ENCODE measurements at places on chromosomes 11 and 22. TPM values are rescaled to one million over a fixed set of nuclear protein-coding genes. Genes with fewer than 3 reads are reported as not detected.
A peak's percentile ranks its signal among the peaks of the same experiment; 100 is the strongest.

CD6 gene
- total RNA-seq, result 0.18 TPM

SLC25A18 gene
- 0.53 TPM for total RNA-seq

SIK3 gene
- 20.0 TPM for total RNA-seq

GSTT2B gene
- total RNA-seq, result 4.5 TPM

GRAP2 gene
- total RNA-seq, result 0.40 TPM

RCOR2 gene
- total RNA-seq, result 11.0 TPM

SCGB1D2 gene
- not detected for total RNA-seq

- DNase-seq, result no peak
These were observed 636 bp downstream of the KCNQ1OT1 start for GRCh38 chr11:2699185-2699530.

- DNase-seq, result peak; percentile 68
These were observed 225.1 kb downstream of the MN1 start for GRCh38 chr22:27576413-27576812.

DNA sequence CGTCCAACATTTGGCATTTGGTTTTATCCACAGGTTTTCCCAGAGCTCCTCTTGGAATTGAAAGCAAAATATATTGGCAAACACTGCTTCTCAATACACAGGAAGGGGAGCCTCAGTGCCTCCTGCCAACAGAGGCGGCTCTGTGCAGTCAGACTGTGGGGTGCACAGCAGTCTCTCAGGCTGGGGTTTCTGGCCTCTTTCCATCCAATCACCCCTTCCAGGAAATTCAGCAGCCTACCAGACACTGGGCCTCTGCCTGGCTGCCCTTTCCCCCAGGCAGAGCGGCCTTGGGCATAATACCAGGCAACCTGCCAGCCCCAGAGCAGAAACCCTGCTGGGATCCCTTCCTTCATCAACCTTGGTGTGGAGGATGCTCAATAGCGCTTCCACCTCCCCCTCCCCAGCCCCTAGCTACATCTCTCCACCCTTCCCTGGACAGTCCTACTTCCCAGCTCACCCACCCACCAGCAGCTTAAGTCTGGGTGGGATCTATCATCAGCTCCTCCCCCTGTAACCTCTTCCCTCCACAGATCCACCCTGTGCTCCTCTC is 17.8 kb upstream of the RAPSN start:
- DNase-seq, result peak; percentile 63

DNA sequence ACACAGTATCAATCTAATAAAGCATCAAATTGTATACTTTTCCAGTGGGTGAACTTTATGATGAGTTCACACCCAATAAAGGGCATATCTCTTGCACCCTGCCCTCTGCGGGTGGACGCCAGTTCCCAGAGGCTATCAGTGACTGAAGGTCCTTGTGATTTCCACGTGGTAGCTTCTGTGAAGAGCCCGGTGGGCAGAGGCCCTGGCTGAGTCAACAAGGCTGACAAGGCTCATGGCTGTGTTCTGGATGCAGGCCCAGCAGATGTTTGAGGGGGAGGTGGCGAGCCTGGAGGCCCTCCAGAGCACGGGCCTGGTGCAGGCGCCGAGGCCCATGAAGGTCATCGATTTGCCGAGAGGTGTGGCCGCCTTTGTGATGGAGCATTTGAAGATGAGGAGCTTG is 71.4 kb downstream of the PIWIL3 start:
- no peak for DNase-seq

DNA sequence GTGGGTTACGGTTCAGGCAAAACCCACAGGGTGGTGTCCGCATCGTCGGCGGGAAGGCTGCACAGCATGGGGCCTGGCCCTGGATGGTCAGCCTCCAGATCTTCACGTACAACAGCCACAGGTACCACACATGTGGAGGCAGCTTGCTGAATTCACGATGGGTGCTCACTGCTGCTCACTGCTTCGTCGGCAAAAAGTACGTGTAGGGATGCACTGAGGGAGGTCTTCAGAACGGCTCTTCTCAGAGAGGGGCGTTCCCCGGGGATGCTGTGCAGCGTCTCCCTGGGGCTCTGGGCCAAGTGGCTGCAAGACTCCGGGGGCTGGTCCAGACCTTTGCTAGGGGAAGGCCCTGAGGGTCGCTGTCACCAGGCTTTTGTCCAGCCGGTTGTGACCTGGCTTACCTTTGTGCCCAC is 1.3 kb downstream of the ACR start:
- DNase-seq, result no peak

- DNase-seq, result no peak
These were observed 70.7 kb downstream of the BMAL1 start for GRCh38 chr11:13348305-13348704.

GRCh38 chr11:100888836-100889235 is 201.7 kb downstream of the ARHGAP42 start:
- no peak for DNase-seq

- no peak for DNase-seq
These were observed 37.1 kb upstream of the OR8B8 start for GRCh38 chr11:124482362-124483147.

DNA sequence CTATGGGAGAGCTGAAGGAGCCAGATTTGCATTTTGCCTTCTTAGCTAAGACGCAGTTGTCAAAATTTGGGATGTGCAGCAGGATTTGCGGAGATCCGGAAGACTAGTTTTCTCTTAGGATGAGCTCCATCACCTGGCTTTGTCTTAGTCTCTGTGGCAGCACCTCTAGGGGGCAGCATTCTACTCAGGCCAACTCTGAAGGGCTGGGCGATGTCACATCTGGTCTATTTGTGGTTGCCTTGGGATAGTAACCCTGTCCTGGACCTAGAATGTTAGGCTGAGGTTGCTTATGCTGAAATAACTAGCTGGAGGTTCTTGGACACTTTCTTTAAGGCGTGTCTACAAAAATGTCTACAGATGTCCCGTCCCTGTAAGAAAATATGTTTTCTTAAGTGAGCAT is 116.2 kb downstream of the FAT3 start:
- no peak for DNase-seq

- DNase-seq, result no peak
These were observed 29.2 kb downstream of the ALG12 start for GRCh38 chr22:49889071-49889470.

GRCh38 chr22:41987276-41987675 is 11.3 kb upstream of the WBP2NL start:
- DNase-seq, result no peak

DNA sequence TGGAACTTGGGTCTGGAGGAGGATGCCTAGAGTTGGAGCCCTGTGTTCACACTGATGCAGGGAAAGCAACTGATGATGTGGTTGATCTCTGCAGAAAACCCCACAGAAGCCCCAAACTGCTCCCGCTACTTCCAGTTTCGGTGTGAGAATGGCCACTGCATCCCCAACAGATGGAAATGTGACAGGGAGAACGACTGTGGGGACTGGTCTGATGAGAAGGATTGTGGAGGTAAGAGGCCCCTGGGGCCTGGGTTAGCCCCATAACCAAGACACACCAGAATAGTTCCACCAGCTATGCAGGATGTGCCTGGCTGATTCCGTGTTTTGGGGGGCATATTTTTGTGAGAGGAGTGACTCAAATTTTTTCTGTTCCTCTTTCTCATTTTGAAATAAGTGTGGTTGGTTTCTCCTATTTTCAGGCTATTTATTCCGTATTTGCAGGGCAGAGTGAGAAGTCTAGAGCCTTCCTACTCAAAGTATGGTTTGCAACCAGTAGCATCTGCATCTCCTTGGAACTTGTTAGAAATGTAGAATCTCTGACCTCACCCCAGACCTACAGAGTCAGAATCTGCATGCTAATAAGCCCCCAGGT is 137.3 kb upstream of the SORL1-AS1 start:
- peak; percentile 13 for DNase-seq

- DNase-seq, result no peak
These were observed 603.9 kb upstream of the CADM1 start for GRCh38 chr11:116108161-116108560.

DNA sequence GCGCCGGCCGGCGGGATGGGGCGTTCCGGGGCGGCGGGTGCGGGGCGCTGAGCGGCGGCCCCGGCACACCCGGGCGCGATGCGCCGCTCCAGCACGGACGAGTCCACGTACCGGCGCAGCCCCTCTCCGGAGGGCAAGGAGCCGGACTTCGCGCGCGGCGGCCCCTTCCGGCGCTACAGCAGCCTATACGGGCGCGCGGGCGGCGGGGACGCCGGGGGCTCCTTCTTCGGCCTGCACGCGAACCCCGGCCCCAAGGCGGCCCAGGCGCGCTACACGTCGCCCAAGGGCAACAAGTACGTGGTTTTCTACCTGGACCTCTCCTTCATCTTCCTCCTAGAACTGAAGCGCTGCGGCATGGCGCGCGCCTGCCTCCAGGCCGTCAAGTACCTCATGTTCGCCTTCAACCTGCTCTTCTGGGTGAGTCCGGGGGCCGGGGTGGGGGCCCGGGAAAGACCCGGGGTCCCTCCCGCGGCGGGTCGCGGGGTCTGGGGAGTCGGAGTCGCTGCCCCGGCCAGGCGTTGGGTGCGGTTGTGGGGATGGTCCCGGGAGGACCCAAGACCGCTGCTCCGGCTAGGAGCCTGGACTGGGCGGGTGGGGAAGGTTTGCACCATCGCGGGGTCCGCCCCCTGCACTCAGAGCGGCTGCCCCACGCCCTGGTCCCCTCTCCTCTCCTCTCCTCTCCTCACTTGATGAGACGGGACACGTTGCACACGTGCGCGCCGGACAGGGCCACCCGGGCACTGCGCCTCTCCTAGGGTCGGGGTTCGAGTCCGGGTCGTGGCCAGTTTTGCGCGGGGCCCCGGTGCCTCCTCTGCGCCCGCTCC is 7.5 kb downstream of the TSPAN4 start:
- no peak for DNase-seq

GRCh38 chr22:46462726-46463371 is 74.6 kb downstream of the CELSR1 start:
- no peak for DNase-seq

DNA sequence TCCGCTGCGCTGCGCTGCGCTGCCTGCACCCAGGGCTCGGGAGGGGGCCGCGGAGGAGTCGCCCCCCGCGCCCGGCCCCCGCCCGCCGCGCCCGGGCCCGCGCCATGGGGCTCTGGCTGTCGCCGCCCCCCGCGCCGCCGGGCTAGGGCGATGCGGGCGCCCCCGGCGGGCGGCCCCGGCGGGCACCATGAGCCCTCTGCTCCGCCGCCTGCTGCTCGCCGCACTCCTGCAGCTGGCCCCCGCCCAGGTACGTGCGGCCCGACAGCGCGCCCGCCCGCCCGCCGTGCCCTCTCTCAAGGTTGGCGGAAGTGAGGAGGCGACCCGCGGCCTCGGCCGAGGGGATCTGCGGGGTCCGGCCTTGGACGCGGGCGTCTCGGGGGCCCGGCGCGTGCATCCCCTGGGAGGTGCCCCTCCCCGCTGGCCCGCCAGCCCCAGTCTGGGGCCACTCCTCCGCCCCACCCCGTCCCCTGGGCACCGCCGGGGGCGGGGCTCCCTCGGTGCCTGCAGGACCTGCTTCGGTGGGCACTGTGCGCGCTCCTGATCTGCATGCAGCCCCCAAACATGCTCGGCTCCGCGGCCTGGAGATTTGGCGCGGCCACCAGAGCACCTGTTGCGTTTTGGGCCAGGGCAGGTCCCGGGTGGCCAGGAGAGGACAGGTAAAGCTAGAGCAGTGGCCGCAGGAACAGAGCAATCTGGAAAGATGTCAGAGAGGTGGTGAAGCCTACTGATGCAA is 429 bp downstream of the VEGFB start:
- DNase-seq, result peak; percentile 58
